ENCODE measurements at places on chromosomes 3 and 15. TPM values are rescaled to one million over a fixed set of nuclear protein-coding genes. Genes with fewer than 3 reads are reported as not detected.

DNA sequence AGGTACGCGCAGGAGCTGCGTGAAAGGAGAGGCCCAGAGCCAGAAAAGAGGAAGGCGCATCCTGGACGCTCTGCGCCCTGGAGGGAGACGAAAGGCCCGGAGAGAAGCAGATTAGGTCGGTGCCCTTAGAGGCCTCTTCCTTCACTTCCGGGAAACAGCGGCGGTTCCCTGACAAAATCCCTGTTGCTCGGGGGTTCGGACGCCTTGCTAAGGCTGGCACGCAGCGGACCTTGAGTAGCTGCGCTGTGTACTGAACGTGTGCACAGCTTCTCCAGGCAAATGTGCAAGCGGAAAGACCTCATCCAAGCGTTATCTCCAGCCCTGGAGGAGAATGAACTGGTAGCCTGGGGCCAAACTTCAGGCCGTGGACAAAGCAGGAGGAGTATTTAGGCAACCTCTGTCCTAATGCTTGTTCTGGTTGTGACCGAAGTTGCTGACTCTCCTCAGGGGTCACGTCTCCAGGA is 3.0 kb upstream of the SOX14 start:
- no peak for DNase-seq

GRCh38 chr15:45087513-45087912 is 26.5 kb downstream of the DUOX2 start:
- DNase-seq = no peak

DNA sequence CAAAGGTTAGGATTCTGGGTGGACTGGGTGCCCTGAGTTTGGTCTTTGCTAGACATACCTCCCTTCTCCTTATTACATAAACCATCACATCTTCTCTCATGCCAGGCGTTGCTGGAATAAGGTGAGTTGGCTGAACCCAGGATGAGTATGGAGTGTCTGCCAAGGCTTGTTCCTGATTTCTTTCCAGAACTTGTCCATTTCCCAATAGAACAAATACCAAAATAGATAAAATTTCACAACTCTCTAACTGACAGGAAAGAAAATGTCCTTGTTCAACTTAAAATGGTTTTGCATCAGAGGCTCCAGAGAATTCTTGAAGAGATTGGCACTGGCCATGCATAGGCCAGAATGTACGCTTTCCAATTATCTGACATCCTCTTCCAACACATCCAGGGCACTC is 291.9 kb downstream of the IGSF11 start:
- DNase-seq = no peak

GRCh38 chr3:66472313-66473134 is 28.3 kb downstream of the LRIG1 start:
- DNase-seq = peak; percentile 92

GRCh38 chr3:189587664-189588040 is 43.5 kb upstream of the TP63 start:
- DNase-seq = no peak

Gene C3orf22
- total RNA-seq = not detected

All from dermis microvascular lymphatic vessel endothelial cell (primary cell).